Stimulated activated CD8-positive, alpha-beta memory T cell treated with anti-CD3 and anti-CD28 coated beads, Interleukin-4, amount 100 ng/mL, for 1 hour (primary cell): ENCODE measurements at places on chromosomes 11 and 22.

- DNase-seq, result no peak
Observed at GRCh38 chr11:122158171-122158570, 42.2 kb upstream of the BLID start.

- peak; percentile 85 for DNase-seq
Observed at GRCh38 chr22:37643225-37643847, 3.9 kb downstream of the SH3BP1 start.

- DNase-seq, result no peak
Observed at GRCh38 chr11:65496304-65497140, 2.3 kb upstream of the MALAT1 start.

GRCh38 chr22:21755851-21756284 is 20.3 kb upstream of the YPEL1 start:
- DNase-seq, result no peak

- no peak for DNase-seq
Observed at GRCh38 chr11:36467916-36468315, 42.2 kb downstream of the TRAF6 start.

GRCh38 chr11:109507331-109507730 is 85.3 kb downstream of the C11orf87 start:
- DNase-seq, result no peak

DNA sequence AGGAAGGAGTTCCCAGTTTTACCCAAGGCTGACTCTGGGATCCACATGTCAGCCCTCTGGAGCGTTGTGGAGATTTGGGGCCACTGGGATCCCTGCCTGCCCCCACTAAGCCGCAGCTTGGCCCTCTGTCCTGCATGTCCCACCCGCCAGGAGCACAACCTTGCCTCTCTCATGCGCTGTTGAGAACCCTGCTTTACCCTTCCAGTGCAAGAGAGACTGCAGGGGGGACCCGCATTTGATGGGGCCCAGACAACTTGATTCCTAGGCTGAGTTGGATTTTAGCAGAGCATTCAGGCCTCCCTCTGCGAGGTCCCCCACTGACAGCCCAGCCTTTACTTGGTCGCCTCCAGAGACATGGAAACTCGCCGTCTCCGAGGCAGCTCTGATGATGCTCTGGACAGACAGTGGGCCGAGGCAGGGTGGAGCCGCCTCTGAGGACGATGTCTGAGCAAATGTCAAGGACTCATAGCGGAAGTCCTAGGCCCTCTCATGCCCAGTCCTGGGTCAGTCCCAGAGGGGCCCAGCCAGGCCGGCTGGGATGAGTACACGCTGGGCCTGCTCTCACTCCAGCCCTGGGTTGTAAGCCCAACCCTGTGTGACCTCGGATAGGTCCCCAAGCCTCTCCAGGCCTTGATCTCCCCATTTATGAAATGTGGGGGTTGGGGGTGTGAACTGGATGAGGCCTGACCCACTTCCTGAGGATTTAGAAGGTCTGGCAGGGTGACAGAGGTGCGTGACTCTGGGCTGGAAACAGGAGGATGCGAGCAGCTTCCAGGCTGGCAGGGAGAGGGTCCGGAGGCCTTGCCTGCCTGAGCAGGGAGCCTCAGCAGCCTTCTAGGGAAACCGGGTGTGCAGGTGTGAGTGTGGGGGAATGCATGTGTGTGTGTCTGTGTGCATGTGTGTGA is 630 bp downstream of the CD5 start:
- DNase-seq, result no peak

- DNase-seq, result no peak
Observed at GRCh38 chr11:18765554-18765953, 26.0 kb downstream of the PTPN5 start.

DNA sequence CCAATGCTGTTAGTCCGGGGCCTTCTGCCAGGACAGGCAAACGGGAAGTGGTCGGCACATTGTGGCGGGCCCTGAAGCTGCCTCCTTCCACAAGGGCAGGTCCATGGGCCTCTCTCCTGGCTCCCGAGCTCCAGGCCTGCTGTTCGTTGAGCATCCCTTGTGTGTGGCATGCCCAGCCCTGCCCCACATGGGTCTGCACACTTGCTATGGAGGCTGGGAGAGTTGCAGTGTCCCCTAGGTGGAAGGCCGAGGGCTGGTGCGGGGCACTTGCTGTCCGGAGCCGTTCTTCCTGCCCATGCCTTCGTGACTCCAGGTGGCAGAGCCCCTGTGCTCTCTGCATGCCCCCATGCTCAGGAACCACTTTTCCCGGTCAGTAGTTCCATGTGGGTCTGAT is 26.0 kb upstream of the DGCR8 start:
- no peak for DNase-seq

GRCh38 chr22:21702700-21703683 is 32.6 kb downstream of the YPEL1 start:
- no peak for DNase-seq

- no peak for DNase-seq
Observed at GRCh38 chr22:43491177-43491576, 79.4 kb downstream of the MPPED1 start.

DNA sequence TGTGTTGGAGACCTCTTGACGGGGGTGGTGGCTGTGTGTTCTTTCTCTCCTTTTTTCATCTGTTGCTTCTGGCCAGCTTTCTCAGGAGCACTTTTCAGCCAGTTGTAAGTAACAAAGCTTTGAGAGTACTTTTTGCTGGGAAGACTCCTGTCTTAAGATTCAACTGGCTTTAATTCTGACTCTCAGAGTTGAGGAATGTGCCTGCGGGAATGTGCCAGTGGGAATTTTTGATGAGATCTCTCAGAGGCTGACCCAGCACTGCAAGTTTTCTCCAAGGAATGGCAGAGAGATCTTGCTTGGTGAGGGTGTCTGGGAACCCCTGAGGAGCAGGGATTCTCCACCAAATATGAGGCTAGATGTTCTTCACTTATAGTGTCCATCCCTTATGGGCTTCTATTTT is 91.6 kb upstream of the OR9Q1 start:
- no peak for DNase-seq

DNA sequence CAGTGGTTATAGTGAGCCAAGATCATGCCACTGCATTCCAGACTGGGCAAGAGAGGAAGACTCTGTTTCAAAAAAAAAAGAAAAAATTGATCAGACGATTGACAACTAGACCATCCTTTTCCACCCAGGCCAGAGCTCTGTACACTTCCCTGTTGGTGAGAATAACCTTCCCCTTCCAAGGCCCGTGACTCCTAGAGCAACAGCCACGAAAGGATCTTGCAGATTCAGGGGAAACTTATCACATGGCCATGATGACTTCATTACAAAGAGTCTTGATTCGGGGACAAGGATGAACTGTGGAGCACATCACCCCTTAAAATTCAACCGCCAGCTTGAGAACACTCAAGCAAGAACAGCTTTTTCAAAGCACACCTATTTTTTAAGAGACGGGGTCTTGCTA is 10.3 kb downstream of the CD5 start:
- no peak for DNase-seq

DNA sequence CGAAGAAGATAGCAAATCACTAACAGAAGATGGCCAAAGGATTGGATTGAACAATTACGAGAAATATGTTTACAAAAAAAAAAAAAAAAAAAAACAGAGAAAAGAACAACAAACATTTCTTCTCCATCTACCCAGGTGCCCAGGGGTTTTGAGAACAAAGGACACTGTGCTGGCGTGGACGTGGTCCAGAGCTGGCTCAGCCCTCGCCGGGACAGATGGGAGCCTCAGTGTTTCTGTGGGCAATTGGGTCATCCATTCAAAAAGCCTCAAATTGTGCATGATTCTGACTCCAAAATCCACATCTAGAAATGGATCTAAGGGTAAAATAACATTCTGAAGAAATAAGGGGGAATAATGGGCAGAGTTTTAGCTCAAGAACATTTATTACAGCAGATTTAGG is 63.1 kb downstream of the DHCR7 start:
- DNase-seq, result no peak

DNA sequence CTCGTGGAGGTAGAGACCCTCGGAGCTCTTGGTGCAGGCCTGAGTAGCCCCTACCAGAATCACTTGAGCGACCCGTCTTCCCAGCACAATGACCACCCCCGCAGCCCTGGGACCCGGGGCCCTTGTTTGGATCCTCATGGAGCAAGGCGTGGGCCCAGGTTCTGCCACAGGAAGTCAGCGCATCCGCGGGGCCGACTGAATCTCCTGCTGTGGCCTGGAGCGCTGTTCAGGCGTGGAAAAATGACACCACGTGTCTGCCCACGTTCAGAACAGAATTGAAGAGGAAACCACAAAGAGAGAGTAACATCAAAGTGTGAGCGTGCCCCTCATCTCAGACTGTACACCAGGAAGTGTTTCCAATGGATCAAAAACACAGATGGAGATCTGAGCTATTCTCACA is 1479.2 kb downstream of the TBC1D22A start:
- DNase-seq, result no peak

DNA sequence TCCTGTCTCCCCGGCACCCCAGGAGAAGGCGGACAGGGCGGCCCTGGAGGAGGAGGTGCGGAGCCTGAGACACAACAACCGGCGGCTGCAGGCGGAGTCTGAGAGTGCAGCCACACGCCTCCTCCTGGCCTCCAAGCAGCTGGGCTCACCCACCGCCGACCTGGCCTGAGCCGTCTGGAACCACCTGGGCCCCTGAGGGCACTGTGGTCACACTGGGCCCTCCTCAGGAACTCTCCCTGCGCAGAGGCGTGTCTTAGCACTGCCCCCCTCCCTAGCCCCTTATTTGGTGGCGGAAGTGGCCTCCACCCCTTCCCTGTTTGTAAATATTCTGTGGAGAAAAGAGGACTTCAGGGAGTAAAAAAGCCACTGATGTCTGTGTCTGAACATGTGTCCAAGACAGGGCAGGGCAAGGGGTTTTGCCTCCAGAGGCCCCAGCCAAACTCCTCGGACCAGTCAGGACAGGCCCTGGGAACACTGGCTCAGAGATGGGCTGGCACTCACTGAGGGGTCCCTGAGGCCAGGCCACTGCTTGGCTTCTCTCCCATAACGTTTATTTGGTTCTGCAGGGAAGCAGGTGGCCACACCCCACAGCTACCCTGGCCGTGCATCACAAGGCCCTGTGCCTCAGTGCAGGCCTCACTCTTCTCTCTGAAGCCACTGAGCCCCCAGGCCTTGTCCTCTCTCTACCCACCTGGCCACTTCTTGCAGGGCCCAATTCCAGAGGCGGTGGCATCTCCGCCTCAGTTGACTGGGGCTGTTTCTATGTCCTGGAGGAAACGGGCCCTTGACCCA is 12.0 kb downstream of the RELA start:
- DNase-seq, result no peak

DNA sequence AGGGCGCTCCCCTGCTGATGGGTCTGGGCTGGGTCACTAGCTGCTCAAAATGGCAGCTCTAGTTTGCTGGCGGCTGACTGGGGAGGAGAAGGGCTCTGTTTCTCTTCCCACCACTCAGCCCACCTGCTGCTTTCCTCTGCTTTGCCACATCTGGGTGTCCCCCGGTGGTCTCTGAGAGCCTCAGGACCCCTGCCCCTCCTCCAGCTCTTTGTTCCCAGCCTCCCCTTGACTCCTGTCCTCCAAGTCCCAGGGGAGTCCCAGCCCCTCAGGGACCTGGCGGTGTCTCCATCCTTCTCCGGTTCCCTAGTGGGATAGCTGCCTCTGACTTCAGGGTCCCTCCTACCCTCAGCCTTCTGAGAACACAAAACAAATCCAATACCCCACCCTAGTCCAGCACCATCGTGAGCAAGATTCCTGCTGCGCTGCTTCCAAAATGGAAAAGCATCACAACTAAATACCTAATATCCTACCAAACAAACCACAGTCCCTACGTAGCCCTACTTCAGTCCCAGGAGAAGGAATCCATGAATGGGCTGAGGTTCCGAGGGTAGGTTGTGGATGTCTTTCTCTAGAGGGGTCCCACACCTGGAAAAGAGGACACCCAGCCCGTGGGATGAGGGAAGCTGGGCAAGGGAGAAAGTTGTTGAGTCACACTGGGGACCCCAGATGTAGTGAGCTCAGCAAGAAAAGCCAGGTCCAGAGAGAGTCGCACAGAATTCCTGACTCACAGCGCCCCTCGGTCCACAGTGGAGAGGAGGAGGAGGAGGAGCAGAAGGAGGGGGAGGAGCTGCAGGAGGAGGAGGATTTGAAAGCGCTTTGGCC is 45.0 kb upstream of the NNMT start:
- DNase-seq, result no peak

- DNase-seq, result no peak
Observed at GRCh38 chr11:68658661-68659060, 25.7 kb upstream of the GAL start.

DNA sequence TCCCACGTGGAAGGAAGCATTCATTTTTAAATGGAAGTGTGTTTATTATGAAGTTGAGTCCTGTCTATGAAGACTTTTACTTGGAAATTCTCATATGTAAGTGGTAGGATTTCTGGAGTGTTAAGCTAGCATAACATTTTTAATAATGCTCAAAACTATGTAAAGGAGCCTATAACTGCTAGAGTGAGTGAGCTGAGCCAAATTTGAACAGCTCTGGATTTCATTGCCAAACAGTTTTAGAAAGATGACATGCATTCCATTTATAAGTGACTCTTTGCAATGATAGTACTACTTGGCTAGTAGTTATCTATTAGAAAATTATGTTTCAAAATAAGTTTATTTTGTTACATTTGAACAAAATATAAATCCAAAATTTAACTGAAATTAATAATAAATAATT is 721.2 kb downstream of the LUZP2 start:
- no peak for DNase-seq

GRCh38 chr11:101202614-101203013 is 73.0 kb upstream of the PGR start:
- no peak for DNase-seq

GRCh38 chr22:39489094-39490068 is 12.7 kb upstream of the MIEF1 start:
- no peak for DNase-seq

DNA sequence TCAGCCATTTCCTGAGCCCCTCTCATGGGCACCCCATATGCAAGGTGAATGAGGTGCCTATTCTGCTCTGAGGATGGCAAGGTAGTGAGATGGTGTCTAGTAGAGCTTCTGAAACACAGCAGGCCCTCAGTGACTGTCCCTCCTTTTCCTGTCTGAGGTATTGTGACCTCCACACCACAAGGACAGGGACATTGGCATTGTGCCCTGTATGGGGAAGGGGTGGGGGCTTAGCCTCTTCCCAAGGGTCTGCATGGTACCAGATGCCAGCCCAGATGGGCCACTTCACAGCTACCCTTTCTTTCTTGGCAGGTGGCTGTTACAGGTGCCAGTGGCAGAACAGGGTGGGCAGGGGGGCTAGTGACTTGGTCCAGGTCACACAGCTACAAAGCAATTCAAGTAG is 78.8 kb downstream of the CABIN1 start:
- no peak for DNase-seq

DNA sequence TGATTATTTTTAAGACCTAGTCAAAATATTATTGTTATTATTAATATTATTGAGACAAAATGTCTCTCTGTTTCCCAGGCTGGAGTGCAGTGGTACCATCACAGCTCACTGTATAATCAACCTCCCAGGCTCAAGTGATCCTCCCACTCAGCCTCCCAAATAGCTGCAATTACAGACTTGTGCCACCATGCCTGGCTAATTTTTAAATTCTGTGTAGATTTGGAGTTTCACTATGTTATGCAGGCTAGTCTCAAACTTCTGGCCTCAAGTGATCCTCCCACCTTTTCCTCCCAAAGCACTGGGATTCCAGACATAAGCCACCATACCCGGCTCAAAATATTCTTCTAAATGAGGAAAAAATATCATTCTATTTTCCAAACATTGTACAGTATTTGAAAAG is 37.0 kb downstream of the SLC36A4 start:
- DNase-seq, result no peak

GRCh38 chr11:121391914-121392313 is 60.2 kb upstream of the SORL1 start:
- DNase-seq, result no peak

GRCh38 chr11:93132836-93133235 is 65.0 kb downstream of the SLC36A4 start:
- no peak for DNase-seq

- no peak for DNase-seq
Observed at GRCh38 chr11:8650401-8650990, 32.0 kb downstream of the TRIM66 start.
